ENCODE measurements at places on chromosomes 7 and 10. TPM values are rescaled to one million over a fixed set of nuclear protein-coding genes. Genes with fewer than 3 reads are reported as not detected.

Gene ANTXRL
- not detected for total RNA-seq

Gene ODAD2
- total RNA-seq, result 0.10 TPM

Gene NUTM2A
- total RNA-seq, result 0.17 TPM

Gene ZNF488
- 0.27 TPM for total RNA-seq

Gene LRIT1
- total RNA-seq, result not detected

Gene HOXA2
- total RNA-seq, result not detected

Gene C7orf33
- total RNA-seq, result not detected

Gene DUSP5
- 171 TPM for total RNA-seq

Gene C10orf71
- total RNA-seq, result not detected

Gene TRRAP
- 44.3 TPM for total RNA-seq

Gene RAPGEF5
- total RNA-seq, result 0.27 TPM

Gene YWHAG
- total RNA-seq, result 127 TPM

Gene LDB3
- total RNA-seq, result 0.43 TPM

Gene DMBT1
- not detected for total RNA-seq

Gene TWIST1
- 4.6 TPM for total RNA-seq

Gene ARHGAP22
- total RNA-seq, result not detected

Gene CSTF2T
- total RNA-seq, result 26.4 TPM

Gene PRSS2
- total RNA-seq, result not detected

Gene FGL2
- total RNA-seq, result 0.55 TPM

Gene HOXA11
- total RNA-seq, result not detected

Gene AMPH
- not detected for total RNA-seq

Gene SNX10
- total RNA-seq, result 43.1 TPM

Gene UTF1
- not detected for total RNA-seq

Gene HGF
- not detected for total RNA-seq

Gene CHN2
- total RNA-seq, result 0.53 TPM

Gene CHST15
- total RNA-seq, result 0.12 TPM

Gene SLIT1
- 0.71 TPM for total RNA-seq

Gene CFAP70
- total RNA-seq, result 0.33 TPM

Gene TEX47
- not detected for total RNA-seq

All from activated CD4-positive, alpha-beta memory T cell treated with anti-CD3 and anti-CD28 coated beads for 36 hours (primary cell).